Activated naive CD8-positive, alpha-beta T cell treated with anti-CD3 and anti-CD28 coated beads, Interleukin-2, amount 10 ng/mL, durations not matched to agents 7 days and 5 days (primary cell): ENCODE measurements at places on chromosomes 1 and 21. TPM values are rescaled to one million over a fixed set of nuclear protein-coding genes. Genes with fewer than 3 reads are reported as not detected.

- H3K4me1 ChIP-seq: no peaks in the 10 kb centered on the region
- no peak for DNase-seq
- H3K27ac ChIP-seq: no peak overlapping the region
- no peaks in the 10 kb centered on the region for H3K36me3 ChIP-seq
- H3K4me3 ChIP-seq: no peak overlapping the region
- H3K27me3 ChIP-seq: peaks cover 21% of the 10 kb centered on the region
Measured at GRCh38 chr1:22606161-22606560, 30.3 kb upstream of the C1QA start.

DNA sequence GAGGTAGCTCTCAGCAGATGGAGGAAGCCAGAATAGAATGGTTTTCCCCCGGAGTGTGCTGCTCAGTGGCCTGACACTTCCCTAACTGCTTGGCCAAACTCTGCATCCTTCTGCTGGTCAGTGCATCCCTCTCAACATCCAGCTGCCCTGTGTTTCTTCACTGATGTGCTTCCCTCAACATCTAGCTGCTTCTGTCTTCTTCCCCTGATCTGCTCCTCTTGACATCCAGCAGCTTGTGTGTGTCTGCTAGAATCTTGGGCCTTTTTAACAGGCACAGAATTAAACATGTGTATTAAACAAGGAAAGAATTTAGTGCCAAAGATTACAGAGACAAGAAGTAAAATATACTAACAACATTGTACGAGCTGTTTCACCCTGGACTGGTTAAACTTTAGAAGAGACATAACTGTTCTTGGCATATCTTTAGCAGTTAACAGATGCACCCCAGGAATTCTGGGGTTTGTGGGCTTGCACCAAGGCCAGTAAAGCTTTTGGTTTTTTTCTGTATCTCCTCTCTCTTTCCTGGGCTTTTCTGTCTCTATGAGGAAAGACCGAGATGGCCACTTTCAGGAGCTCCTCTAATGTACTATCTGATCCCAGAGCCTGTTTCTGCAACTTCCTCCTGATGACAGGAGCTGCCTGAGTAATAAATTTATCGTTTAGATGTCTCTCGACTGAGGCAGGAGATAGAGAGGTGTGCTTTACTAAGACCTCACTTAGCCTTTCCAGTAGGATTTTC, 34.8 kb upstream of the HSD3B1 start:
- peaks cover 4% of the 10 kb centered on the region for H3K4me1 ChIP-seq
- H3K36me3 ChIP-seq: no peaks in the 10 kb centered on the region
- H3K27ac ChIP-seq: no peak overlapping the region
- no peak overlapping the region for H3K4me3 ChIP-seq
- no peak for DNase-seq

DNA sequence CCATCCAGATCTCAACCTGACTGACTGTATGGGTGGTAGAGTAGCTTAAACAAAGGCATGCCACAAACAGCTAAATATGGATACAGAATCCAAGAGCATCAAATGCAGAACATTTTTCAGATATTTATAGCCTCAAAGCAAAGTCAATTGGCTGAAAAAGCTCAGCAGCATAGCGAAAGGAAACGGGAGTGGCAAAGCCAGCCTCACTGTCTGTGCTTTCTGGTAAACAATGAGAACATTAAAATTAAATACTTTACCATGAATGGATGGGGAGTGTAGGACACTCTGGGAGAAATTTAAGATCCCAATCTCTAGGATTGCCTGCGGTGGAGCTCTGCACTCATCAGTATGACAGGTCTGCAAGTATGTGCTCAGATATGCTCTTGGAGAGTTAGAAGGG, 4.4 kb downstream of the RASAL2 start:
- H3K4me1 ChIP-seq: peaks cover 3% of the 10 kb centered on the region
- H3K27ac ChIP-seq: no peak overlapping the region
- peaks cover 33% of the 10 kb centered on the region for H3K27me3 ChIP-seq
- no peak overlapping the region for H3K4me3 ChIP-seq
- no peak for DNase-seq

DNA sequence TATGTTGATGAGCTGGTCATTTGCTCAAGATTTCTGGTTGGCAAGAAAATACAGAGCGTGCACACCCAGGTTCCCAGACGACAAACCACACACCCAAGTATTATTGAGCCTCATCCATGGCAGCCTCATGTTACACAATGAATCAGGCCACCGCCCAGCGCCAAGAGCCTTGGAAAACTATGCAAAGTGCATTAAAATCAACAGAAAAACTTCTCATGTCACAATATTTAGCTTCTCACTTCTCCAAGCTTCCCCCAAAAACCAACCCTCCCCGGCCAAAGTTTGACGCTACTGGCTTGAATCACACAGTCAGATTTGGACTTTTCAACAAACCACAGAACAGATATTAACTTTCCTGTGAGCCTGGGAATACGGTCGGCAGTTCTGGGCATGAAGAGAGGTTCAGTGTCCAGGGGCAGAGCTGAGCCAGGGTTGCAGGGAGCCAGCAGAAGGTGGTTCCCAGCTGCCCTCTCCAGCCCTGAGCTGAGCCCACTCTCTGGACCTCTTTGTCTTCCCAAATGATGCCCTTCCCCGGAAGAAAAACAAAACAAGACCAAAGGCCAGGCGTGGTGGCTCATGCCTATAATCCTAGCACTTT, 71.1 kb downstream of the SETD4 start:
- no peaks in the 10 kb centered on the region for H3K36me3 ChIP-seq
- H3K4me3 ChIP-seq: no peak overlapping the region

GRCh38 chr21:33070998-33071769, 1.2 kb downstream of the OLIG1 start:
- H3K4me1 ChIP-seq: peaks cover 20% of the 10 kb centered on the region
- peak; percentile 58 for DNase-seq
- peak overlapping the region; percentile 78 for H3K4me3 ChIP-seq
- H3K27ac ChIP-seq: no peak overlapping the region

- peak overlapping the region; percentile 39 for H3K4me3 ChIP-seq
- peak overlapping the region; percentile 67 for H3K27ac ChIP-seq
- peaks cover 17% of the 10 kb centered on the region for H3K4me1 ChIP-seq
- peaks cover 3% of the 10 kb centered on the region for H3K27me3 ChIP-seq
- DNase-seq: peak; percentile 34
Measured at GRCh38 chr1:94072840-94073522, 48.0 kb downstream of the ABCA4 start.

DNA sequence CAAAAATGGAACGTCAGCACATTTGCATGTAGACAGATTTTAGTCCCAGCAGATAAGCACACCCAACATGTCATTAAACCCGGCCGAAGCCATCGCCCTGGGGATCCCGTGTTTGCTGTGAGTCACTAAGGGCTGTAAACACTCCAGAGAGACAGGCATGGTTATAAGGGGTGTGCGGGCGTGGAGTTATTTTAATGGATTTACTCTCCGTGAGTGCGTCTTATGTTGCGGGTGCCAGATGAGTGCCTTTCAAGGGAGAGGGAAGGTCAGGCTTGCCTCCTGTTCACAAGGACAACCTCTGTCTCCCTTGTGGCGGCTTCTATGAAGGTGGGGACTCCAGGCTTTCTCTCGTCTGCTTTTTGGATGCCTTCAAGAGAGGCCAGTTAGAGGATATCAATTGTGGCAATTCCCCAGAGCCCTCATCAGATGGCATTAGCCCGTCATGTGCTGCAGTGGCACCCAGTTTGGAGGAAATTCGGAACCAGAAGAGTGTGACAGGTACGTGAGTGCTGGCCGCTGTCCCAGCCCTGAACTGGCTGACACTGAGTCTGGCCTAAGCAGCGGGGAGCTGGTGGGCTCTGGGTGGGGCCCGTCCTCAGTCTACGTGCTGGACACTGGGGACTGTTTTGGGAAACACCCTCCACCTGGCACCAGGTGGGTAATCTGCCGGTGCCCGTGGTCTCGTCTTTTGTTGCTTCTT, 223.8 kb upstream of the TMEM51 start:
- DNase-seq: no peak
- peaks cover 4% of the 10 kb centered on the region for H3K4me1 ChIP-seq
- no peak overlapping the region for H3K4me3 ChIP-seq
- no peak overlapping the region for H3K27ac ChIP-seq
- H3K27me3 ChIP-seq: peaks cover 21% of the 10 kb centered on the region
- no peaks in the 10 kb centered on the region for H3K36me3 ChIP-seq

- no peak overlapping the region for H3K4me3 ChIP-seq
- no peaks in the 10 kb centered on the region for H3K36me3 ChIP-seq
- H3K27me3 ChIP-seq: peaks cover 16% of the 10 kb centered on the region
- no peak overlapping the region for H3K27ac ChIP-seq
Measured at GRCh38 chr1:41434748-41435449, 49.6 kb downstream of the EDN2 start.

KPRP gene
- total RNA-seq: not detected

AIRE gene
- total RNA-seq: not detected

GRIK3 gene
- not detected for total RNA-seq

UTS2 gene
- total RNA-seq: 2.0 TPM

INAVA gene
- total RNA-seq: 0.25 TPM

VSIG8 gene
- not detected for total RNA-seq
